ENCODE measurements at places on chromosomes 7 and 10. TPM values are rescaled to one million over a fixed set of nuclear protein-coding genes. Genes with fewer than 3 reads are reported as not detected.

- DNase-seq = no peak
Observed at GRCh38 chr7:28182071-28182471, 1.5 kb upstream of the JAZF1 start.

- peak; percentile 50 for DNase-seq
Observed at GRCh38 chr7:65938336-65938895, 43.6 kb downstream of the GUSB start.

Gene AUTS2
- 1.4 TPM for total RNA-seq

Gene TRPV6
- total RNA-seq = not detected
